ENCODE measurements at places on chromosomes 3 and 15. TPM values are rescaled to one million over a fixed set of nuclear protein-coding genes. Genes with fewer than 3 reads are reported as not detected.
A peak's percentile ranks its signal among the peaks of the same experiment; 100 is the strongest.

Gene TEX9
- 8.3 TPM for total RNA-seq

DNA sequence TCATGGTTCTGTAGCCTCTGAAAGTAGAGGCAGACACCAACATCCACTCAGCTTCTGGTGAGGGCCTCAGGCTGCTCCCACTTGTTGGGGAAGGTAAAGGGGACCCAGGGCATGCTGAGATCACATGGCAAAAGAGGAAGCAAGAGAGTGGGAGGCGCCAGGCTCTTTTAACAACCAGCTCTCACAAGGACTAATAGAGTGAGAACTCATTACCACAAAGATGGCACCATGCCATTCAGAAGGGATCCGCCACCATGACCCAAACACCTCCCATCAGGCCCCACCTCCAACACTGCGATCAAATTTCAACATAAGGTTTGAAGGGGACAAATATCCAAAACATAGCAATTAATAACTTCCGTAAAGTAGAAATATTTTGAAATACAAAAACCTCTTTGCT, 192.3 kb downstream of the OCA2 start:
- no peak for DNase-seq
- H3K27me3 ChIP-seq: no peaks in the 10 kb centered on the region
- no peak overlapping the region for H3K4me3 ChIP-seq
- no peak overlapping the region for H3K27ac ChIP-seq

- DNase-seq: no peak
- peaks cover 42% of the 10 kb centered on the region for H3K4me1 ChIP-seq
- peak overlapping the region; percentile 95 for H3K4me3 ChIP-seq
- H3K27me3 ChIP-seq: peaks cover 16% of the 10 kb centered on the region
- no peak overlapping the region for H3K27ac ChIP-seq
Measured at GRCh38 chr15:72227720-72228119, 3.3 kb downstream of the PKM start.

Gene ADGRG7
- total RNA-seq: not detected

DNA sequence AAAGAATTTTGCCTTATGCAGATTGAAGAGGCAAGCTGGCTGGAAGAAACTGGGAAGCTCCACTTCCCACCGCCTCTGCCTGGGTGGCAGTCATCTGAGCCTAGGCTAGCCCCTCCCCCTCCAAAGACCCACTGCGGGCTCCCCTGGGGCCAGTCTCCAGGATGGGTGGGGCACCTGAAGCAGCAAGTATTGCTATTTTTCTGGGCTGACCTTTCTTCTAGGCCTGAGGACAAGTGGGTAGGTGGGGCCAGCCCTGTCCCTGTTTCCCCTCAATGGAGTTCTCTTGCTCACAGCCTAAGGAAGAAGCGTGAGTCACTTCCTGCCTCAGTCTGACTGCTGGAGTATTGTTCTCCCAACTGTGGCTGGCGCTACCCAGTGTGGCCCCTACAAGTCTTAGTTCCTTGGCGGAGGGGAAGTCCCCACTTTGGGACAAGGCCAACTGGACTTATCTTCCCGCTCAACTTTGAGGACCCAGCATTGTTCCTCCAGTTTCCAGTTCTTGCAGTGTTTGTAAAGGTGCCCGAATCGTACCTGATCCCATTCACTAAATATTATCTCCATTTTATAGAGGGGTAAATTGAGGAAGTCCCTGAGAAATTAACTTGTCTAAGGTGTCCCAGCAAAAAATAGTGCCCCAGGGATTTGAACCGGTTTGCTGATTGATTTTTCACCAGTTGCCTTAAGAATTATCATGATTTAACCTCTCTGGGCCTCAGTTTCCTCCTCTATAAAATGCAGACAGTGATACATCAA, 1.4 kb downstream of the FURIN start:
- H3K4me1 ChIP-seq: peaks cover 41% of the 10 kb centered on the region
- H3K4me3 ChIP-seq: no peak overlapping the region
- no peaks in the 10 kb centered on the region for H3K36me3 ChIP-seq
- H3K27me3 ChIP-seq: no peaks in the 10 kb centered on the region
- peak; percentile 61 for DNase-seq

- H3K27me3 ChIP-seq: no peaks in the 10 kb centered on the region
- H3K27ac ChIP-seq: no peak overlapping the region
- DNase-seq: no peak
- no peaks in the 10 kb centered on the region for H3K36me3 ChIP-seq
- peak overlapping the region; percentile 84 for H3K4me3 ChIP-seq
Measured at GRCh38 chr3:49928481-49929017, 1.1 kb downstream of the MON1A start.

Gene TRH
- total RNA-seq: 0.19 TPM

GRCh38 chr3:122104515-122105194, 49.5 kb downstream of the CD86 start:
- H3K27ac ChIP-seq: no peak overlapping the region
- DNase-seq: no peak
- no peaks in the 10 kb centered on the region for H3K36me3 ChIP-seq
- H3K4me3 ChIP-seq: no peak overlapping the region

- no peak for DNase-seq
- no peaks in the 10 kb centered on the region for H3K27me3 ChIP-seq
- no peak overlapping the region for H3K27ac ChIP-seq
- H3K4me3 ChIP-seq: no peak overlapping the region
Measured at GRCh38 chr3:123339302-123339701, 109.6 kb downstream of the ADCY5 start.

Gene NR1D2
- 43.7 TPM for total RNA-seq

DNA sequence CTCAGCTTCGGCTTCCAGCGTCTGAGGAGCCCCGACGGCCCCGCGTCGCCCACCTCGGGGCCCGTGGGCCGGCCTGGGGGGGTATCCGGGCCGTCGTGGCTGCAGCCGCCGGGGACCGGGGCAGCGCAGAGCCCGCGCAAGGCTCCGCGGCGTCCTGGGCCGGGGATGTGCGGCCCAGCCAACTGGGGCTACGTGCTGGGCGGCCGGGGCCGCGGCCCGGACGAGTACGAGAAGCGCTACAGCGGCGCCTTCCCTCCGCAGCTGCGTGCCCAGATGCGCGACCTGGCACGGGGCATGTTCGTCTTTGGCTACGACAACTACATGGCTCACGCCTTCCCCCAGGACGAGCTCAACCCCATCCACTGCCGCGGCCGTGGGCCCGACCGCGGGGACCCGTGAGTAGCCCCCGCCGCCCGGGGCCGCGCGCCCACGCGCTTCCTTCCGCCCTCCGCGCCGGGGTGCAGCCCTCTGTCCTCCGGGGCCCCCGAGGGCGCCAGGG, 462 bp downstream of the EDEM1 start:
- peak; percentile 73 for DNase-seq
- H3K4me1 ChIP-seq: no peaks in the 10 kb centered on the region
- H3K36me3 ChIP-seq: no peaks in the 10 kb centered on the region

DNA sequence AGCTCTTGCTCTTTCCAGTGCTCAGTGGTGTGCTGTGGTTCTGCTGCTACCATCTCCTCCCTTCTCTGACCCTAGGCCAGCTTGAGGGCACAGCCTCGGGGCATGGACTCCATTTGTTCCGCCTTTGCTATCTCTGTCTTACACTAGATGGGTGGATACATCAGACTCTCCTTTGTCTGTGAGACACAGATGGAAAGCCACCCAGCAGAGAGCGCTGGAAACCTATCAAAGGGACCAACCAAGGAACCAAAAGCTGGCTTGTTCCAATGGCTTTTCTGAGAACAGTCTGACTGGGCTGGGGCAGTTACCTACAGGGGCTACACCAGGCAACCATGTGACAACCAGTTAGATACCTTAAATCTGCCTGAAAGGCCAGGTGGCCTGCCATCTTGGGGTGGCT, 63.8 kb downstream of the NPTN start:
- no peak overlapping the region for H3K27ac ChIP-seq
- H3K36me3 ChIP-seq: no peaks in the 10 kb centered on the region
- H3K27me3 ChIP-seq: no peaks in the 10 kb centered on the region
- H3K4me3 ChIP-seq: no peak overlapping the region
- DNase-seq: no peak
- H3K4me1 ChIP-seq: no peaks in the 10 kb centered on the region

DNA sequence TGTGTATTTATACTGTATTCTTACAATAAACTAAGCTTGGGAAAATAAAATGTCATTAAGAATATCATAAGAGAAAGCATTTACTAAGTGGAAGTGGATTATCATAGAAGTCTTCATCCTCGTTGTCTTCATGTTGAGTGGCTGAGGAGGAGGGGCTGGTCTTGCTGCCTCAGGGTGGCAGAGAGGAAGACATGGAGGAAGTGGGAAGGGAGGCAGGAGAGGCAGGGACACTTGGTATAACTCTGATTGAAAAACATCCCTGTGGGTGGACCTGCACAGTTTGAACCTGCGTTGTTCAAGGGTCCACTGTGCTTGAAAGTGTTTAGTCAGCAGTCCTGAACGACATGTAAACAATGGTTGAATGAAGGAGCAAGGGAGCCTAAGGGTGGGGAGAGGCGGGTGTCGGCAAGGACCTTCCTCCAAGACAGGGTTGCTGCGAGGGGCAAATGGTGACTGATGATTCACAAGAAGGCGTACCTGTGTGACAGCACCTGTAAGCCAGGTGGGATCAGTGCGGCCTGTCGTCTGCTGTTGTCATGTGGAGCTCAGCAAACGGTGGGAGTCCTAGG, 103.8 kb upstream of the KLF13 start:
- H3K4me1 ChIP-seq: peaks cover 10% of the 10 kb centered on the region
- H3K27ac ChIP-seq: no peak overlapping the region
- H3K27me3 ChIP-seq: no peaks in the 10 kb centered on the region
- H3K4me3 ChIP-seq: no peak overlapping the region
- DNase-seq: no peak
- H3K36me3 ChIP-seq: no peaks in the 10 kb centered on the region

GRCh38 chr15:25863111-25863967, at the start of gene ATP10A:
TSS of gene ATP10A (minus strand) at chr15:25863327. CDS start at chr15:25863096, 231 bp downstream.
- H3K4me3 ChIP-seq: peak within 1 kb of the TSS; percentile 69
- DNase-seq: peak; percentile 73
- H3K27me3 ChIP-seq: peaks cover 74% of the 10 kb centered on the region
- no peaks in the 10 kb centered on the region for H3K36me3 ChIP-seq
- no peaks in the 10 kb centered on the region for H3K4me1 ChIP-seq

DNA sequence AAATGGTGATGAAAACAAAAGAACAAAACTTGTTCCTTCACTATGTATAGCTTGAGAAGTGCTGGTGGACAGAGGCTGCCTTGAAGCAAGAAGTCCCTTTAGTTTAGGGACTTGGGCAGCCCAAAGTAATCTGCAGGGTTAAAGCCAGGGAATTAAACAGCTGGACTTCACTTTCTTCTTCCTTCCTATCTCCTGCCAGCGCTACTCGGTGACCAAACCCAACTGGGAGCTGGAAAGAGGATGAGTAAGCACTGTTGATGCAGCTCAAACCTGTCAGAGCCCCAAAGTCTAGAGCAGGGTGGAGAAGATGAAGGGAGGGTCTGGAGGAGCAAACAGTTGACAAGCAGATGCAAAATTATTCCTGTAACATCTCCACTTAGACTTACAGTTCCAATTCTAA, 73.1 kb upstream of the FBN1 start:
- DNase-seq: no peak
- no peaks in the 10 kb centered on the region for H3K27me3 ChIP-seq
- no peak overlapping the region for H3K27ac ChIP-seq
